ENCODE measurements at places on chromosomes 3 and 15.

- no peak for DNase-seq
Measured at GRCh38 chr3:41116851-41117250, 82.5 kb upstream of the CTNNB1 start.

GRCh38 chr3:24339266-24339825 is 155.3 kb downstream of the THRB start:
- peak; percentile 48 for DNase-seq

- no peak for DNase-seq
Measured at GRCh38 chr3:80368616-80369015, 600.8 kb upstream of the ROBO1 start.

GRCh38 chr15:81087066-81087465 is 47.0 kb upstream of the CFAP161 start:
- DNase-seq, result no peak

- DNase-seq, result no peak
Measured at GRCh38 chr3:141328286-141329166, 39.8 kb upstream of the ZBTB38 start.

DNA sequence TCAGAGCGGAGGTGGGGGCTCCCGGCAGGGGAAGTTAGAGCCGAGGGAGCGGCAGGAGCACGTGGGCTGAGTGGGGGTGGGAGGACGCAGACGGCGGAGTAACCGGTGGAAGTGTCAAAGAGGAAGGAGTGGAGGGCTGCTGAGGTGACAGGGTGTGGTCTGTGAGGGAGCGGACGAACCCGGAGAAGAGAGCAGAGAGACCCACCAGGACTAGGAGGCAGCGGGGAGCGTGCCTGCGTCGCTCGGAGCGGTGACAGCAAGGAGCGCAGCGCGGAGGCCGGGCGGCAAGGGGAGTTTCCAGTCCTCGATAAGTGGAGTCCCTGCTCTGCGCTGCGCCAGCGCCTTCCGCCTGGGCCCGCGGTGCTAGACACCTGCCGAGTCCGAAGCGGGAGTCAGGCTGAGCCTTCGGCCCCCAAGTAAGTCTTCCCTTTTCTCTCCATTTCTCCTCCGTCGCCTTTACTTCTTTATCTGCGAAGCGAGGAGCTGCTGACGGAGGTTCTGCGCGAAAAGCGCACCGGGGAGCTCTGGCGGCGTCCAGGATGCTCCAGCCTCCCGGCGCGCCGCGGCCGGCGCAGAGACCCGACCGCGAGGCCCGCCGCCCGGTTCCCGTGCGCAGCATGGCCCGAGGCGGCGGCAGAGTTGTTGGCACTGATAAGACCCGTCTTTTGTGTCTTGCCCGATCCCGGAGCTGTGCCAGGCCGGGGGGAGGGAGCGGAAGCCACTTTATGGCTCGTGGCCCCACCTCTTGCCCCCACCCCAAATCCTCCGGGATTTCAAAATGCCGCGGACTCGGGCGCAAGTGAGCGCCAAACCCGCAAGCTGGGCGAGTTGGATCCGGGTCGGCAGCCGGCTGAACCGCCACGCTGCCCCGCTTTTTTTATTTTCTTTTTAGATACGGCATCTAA is 533.0 kb upstream of the SEMA6D start:
- peak; percentile 41 for DNase-seq

DNA sequence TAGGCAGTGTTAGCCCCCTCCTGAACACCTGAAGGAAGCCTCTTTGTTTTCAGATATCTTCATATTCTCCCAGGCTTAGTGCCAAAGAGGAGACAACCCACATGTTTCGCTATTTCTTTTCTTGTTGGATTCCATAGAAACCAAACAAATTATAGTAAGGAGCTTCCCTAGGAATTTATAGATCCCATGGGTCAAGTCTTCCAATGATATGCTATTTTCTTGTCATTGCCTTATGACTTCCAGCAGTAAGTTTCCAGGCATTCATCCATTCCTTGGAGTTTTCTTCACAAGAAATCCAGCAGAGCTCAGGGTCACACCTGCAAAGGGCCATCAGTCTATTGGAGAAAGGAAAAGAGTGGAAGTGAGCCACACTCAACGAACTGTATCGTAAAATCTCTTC is 9.9 kb upstream of the KCNMB2 start:
- no peak for DNase-seq

DNA sequence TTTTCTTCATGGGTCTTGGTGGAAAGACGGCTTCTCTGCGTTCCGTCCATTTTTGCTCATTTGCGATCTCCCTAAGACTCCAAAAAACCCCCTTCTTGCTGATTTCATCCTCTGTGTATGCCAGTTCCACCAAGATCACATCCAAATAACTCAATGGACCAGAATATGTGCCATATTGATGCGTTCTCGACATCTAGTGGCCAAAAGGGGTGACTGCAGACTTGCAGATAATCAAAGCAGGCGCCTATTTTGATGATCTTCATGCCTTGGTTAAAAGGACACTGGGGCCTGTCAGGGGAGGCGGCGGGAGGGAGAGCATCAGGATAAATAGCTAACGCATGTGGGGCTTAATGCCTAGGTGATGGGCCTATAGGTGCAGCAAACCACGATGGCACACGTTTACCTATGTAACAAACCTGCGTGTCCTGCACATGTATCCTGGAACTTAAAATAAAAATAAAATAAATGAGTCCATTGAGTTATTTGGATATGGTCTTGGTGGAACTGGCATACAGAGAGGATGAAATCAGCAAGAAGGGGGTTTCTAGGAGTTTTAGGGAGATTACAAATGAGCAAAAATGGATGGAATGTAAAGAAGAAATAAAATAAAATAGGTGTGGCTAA is 104.2 kb upstream of the RAD18 start:
- DNase-seq, result peak; percentile 63

DNA sequence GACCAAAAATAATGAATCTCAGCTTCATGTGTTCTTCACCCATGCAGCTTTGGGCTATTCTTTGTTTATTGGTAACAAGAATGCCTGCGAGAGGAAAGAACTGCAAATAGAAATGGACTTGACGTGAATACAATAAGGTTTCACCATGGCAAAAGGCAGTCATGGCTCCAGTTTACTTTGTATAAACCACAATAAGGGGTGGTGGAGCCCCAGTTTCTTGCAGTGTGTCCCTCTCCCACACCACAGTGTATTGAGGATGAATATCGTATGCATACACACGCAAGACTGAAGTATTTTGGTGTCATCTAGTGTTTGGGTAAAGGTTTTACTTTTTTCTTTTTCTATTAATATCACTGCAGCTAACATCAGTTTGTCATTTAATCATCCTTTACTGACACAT is 159.7 kb upstream of the CNTN4 start:
- no peak for DNase-seq

DNA sequence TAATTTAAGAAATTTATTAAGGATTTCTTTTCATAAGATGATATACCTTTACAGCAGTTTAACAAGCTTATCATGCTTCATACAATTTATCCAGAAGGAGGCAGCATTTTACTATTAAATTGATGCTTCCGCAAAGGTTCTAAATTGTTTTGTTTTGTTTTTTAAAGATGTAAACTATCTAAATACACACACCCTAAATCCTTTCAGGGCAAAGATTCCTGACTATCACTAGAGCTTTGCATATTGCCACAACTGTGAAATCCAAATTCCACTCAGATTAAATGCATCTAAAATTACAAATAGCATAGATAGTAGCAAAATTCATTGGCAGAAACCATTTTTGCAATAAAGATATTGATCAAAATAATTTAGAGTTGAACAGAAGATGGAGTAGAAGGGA is 44.5 kb upstream of the CCNL1 start:
- DNase-seq, result peak; percentile 30

DNA sequence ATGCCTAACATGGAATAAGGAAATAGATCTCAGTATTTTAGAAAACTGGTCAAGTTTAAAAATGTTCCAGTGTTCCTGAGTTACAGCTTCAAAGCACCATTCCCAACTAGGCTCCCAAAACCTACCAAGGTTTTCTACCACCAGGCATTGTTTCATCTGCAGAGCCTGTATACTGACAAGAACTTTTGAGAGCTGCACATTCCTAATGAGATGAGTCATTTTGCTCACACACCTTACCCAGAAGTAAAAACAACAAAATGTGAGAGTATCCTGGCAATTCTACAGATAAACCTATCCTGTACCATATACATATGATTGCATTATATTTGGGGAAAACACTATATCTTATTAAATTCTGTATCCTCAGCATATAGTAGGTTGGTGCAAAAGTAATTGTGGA is 90.7 kb downstream of the ATP8B4 start:
- no peak for DNase-seq

DNA sequence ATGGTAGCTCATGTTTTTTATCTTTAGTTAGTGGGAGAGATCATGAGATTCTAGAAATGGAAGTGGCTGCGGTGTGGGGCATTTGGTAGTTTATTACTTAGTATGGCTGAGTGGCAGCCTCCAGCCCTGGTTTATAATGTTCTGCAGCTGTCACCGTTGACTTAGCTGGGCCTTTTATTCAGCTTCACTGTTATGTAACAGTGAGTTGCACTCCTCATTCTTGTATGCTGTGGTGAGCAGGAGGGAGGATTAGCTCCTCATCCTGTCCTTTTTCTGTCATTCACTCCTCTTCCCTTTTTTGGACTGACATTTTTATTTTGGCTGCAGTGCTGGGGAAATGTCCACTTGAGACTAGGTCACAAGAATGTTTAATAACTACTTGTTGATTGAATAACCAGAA is 29.5 kb downstream of the RAD54L2 start:
- DNase-seq, result no peak

- DNase-seq, result no peak
Measured at GRCh38 chr15:63371297-63371918, 10.2 kb downstream of the CA12 start.

- no peak for DNase-seq
Measured at GRCh38 chr3:125128861-125129501, 73.2 kb upstream of the HEG1 start.

DNA sequence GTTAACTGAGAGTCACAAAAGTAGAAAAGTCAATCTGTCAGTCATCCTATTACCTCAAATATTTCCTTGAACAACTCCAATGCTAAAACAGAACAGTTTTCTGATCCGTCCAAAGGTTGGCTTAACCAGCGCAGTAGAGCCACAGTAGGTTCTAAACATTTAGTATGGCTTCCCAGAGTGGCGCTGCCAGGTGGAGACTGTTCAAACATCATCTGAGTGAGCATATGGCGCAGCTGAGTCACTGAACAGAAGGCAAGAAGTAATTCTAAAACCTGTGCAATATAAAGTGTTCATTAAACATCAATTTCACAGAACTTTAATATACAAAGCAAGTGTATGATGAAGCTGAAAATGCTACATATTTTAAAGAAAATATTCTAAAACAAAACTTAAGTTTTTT is 19.9 kb downstream of the CIP2A start:
- DNase-seq, result no peak

DNA sequence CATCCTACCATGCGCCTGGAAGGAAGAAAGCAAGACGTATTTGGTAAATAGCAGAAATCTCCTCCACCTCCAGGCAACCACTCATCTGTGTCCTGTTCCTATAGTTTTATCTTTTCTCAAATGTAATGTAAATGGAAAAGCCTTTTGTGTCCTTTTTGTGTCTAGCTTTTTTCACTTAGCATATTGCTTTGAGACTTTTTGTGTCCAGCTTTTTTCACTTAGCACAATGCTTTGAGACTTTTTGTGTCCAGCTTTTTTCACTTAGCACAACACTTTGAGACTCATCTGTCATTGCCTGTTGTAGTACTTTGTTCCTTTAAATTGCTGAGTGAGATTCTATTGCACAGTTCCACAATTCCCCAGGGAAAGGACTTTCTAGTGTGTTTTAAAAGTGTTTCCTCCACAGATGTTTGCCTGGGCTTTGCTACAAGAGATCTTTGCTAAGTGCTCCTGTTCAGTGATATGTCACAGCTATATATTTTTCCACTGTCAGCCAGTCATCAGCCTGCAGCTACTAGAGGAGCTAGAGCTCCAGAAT is 27.9 kb upstream of the MUC13 start:
- DNase-seq, result no peak

DNA sequence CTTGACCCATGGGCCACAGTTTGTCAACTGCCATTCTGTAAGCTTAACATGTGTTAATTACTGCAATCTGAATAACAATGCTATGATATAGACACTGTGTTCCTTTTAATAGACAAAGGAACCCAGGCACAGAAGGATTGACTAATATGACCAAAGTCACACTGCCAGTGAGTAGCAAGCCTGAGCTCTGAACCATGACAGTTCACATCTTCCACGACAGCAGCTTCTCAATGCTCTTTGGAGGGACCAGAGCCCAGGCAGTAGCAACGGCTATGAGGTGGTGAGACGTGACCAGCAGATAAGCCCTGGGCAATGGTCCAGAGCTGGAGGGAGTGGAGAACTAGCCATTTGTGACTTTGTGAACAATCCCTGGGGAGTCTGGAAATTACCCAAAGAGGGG is 19.4 kb downstream of the CA12 start:
- DNase-seq, result no peak

- DNase-seq, result no peak
Measured at GRCh38 chr3:2992534-2992933, 117.6 kb downstream of the IL5RA start.

- no peak for DNase-seq
Measured at GRCh38 chr3:19254189-19254588, 105.9 kb downstream of the KCNH8 start.

DNA sequence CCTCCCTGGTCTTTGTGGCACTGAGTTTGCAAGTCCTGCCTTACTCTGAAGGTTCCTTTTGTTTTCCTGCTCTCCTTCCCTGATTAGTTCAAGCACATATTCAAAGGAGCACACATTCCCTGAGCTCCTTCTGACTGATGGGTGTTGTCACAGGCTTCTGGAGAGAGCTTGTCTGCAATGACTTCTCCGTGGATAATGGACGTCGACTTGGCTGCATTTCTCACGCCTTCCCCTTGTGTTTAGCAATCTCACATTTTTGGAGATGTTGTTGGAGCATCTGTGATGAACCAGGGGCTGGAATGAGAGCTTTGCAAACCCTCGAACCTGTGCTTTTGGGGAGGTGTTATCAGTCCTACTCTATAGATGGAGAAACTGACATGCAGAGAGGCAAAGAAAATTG is 375.4 kb upstream of the PROK2 start:
- no peak for DNase-seq

GRCh38 chr15:73078722-73079121 is 26.5 kb downstream of the NEO1 start:
- no peak for DNase-seq

DNA sequence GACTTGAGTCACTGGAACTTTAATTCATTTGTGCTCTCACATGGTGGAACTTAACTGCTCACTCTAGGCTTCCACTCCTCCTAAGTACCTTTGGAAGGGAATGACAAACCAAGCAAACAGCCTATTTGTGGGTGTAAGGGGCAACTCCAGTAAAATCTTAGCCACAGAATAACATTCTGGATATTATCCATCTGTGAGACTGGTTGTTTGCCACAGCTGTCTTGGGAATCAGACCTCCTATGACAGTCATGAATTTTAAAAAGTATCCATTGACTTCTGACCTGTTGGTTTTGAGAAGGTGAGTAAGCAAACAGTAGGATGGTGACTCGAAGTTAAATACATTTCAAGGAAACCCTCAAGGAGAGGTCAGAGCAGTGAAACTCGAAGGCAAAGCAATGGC is 147.3 kb upstream of the CDIN1 start:
- no peak for DNase-seq

GRCh38 chr3:149384911-149385321 is 7.5 kb upstream of the TM4SF1 start:
- no peak for DNase-seq

GRCh38 chr3:38562467-38562925 is 66.4 kb downstream of the EXOG start:
- no peak for DNase-seq
